ENCODE measurements at places on chromosomes 5 and 9. TPM values are rescaled to one million over a fixed set of nuclear protein-coding genes. Genes with fewer than 3 reads are reported as not detected.
A peak's percentile ranks its signal among the peaks of the same experiment; 100 is the strongest.

- no peaks in the 10 kb centered on the region for H3K27me3 ChIP-seq
- H3K4me3 ChIP-seq = no peak overlapping the region
- no peaks in the 10 kb centered on the region for H3K36me3 ChIP-seq
- H3K27ac ChIP-seq = no peak overlapping the region
- DNase-seq = no peak
These were observed 390.4 kb upstream of the IZUMO3 start for GRCh38 chr9:24936117-24936516.

- H3K27me3 ChIP-seq = no peaks in the 10 kb centered on the region
- H3K36me3 ChIP-seq = no peaks in the 10 kb centered on the region
- no peak overlapping the region for H3K4me3 ChIP-seq
- peaks cover 14% of the 10 kb centered on the region for H3K4me1 ChIP-seq
- DNase-seq = peak; percentile 46
These were observed 111.0 kb upstream of the RETREG1 start for GRCh38 chr5:16727755-16728325.

ITGA2 gene
- 44.4 TPM for total RNA-seq

DNA sequence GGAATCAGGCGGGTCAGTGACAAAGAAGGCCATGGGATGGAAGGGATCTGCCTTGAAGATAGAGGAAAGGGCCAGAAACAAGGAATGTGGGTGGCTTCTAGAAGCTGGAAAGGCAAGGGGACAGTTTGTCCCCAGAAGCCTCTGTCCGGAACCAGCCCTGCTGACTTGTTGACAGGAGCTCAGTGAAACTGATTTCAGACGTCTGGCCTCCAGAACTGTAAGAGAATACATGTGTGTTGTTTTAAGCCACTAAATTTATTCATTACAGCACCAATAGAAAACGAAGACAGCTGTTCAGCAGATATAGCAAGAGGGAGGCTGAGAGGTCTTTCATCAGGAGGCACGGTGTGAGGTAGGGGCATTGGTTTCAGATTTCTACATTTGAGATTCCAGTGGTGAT is 422.5 kb downstream of the KDM4C start:
- no peaks in the 10 kb centered on the region for H3K27me3 ChIP-seq
- no peaks in the 10 kb centered on the region for H3K4me1 ChIP-seq
- no peak for DNase-seq
- H3K36me3 ChIP-seq = no peaks in the 10 kb centered on the region
- H3K27ac ChIP-seq = no peak overlapping the region

- no peak overlapping the region for H3K27ac ChIP-seq
- no peak for DNase-seq
- no peak overlapping the region for H3K4me3 ChIP-seq
- H3K27me3 ChIP-seq = no peaks in the 10 kb centered on the region
- H3K36me3 ChIP-seq = no peaks in the 10 kb centered on the region
- no peaks in the 10 kb centered on the region for H3K4me1 ChIP-seq
These were observed 578.4 kb downstream of the SLCO4C1 start for GRCh38 chr5:101717721-101718120.

- H3K36me3 ChIP-seq = no peaks in the 10 kb centered on the region
- no peaks in the 10 kb centered on the region for H3K27me3 ChIP-seq
- H3K27ac ChIP-seq = peak overlapping the region; percentile 82
- no peak overlapping the region for H3K4me3 ChIP-seq
- DNase-seq = no peak
- peaks cover 7% of the 10 kb centered on the region for H3K4me1 ChIP-seq
These were observed 52.8 kb upstream of the TAF11L2 start for GRCh38 chr5:17445185-17445584.

DNA sequence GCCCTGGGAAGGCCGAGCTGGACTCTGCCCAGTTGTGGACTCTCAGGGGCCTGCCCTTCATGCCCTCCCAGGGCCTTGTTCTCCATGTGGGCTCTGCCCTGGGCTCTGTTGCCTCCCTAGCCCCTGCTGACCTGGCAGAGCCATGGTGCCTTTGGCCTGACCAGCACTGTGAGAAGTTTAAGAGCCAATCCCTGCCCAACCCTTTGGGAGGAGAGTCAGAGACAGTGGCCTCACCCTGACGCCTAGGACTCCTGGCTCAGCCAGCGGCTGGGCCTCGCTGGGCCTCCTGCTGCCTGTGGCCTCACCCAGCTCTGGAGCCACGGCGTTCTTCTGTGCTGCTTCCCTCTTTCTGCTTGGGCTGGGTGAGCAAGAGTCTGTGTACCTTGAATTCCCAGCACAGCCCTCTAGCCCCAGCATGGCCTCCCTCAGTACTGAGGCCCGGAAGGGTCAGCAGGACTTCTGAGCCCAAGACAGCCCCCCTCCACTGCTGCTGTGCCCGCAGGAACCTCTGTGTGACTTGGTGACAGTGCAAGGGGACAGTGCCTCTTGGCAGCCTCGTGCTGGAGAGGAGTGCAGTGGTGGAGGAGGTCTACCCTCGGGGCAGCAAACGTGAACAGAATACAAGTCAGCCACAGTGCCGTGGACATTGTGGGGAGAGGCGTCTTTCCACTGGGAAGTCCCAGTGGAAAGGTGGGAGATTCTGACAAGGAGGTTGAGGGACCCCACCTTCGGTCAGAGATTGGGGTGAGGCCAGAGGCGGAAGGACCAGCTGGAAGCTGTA is 97.4 kb downstream of the CACNA1B start:
- no peak overlapping the region for H3K4me3 ChIP-seq
- no peaks in the 10 kb centered on the region for H3K27me3 ChIP-seq
- no peak overlapping the region for H3K27ac ChIP-seq
- H3K4me1 ChIP-seq = no peaks in the 10 kb centered on the region
- no peak for DNase-seq
- no peaks in the 10 kb centered on the region for H3K36me3 ChIP-seq

GCNT4 gene
- 1.7 TPM for total RNA-seq

DNA sequence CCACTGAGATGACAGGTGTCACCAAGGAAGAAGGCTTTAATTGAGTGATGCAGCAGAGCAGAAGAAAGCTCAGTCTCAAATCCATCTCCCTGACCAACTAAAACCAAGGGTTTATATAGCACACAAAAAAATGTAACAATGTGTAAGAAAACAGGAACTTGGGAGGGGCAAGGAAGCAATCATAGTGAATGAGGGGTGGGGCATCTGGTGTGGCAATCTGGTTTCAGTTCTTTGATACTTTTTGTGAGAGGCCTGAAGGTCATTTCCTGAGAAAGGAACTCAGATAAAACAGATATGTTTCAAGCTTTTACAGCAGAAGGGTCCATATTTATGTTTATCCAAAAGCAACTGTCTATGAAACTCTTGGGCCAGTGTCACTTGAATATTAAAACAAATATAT is 19.7 kb downstream of the CD180 start:
- H3K27me3 ChIP-seq = no peaks in the 10 kb centered on the region
- no peak overlapping the region for H3K4me3 ChIP-seq
- H3K4me1 ChIP-seq = peaks cover 16% of the 10 kb centered on the region

- H3K4me1 ChIP-seq = no peaks in the 10 kb centered on the region
- H3K36me3 ChIP-seq = no peaks in the 10 kb centered on the region
- no peak for DNase-seq
- no peak overlapping the region for H3K4me3 ChIP-seq
- H3K27ac ChIP-seq = no peak overlapping the region
These were observed 356.5 kb downstream of the CDH9 start for GRCh38 chr5:26681861-26682260.

GRCh38 chr5:179613460-179614071 is 9.9 kb downstream of the HNRNPH1 start:
- H3K4me3 ChIP-seq = no peak overlapping the region
- H3K4me1 ChIP-seq = peaks cover 55% of the 10 kb centered on the region
- DNase-seq = no peak
- H3K36me3 ChIP-seq = no peaks in the 10 kb centered on the region
- H3K27ac ChIP-seq = no peak overlapping the region

GRCh38 chr9:2992427-2992826 is 148.5 kb upstream of the PUM3 start:
- no peaks in the 10 kb centered on the region for H3K36me3 ChIP-seq
- H3K4me1 ChIP-seq = no peaks in the 10 kb centered on the region
- DNase-seq = no peak
- H3K27ac ChIP-seq = no peak overlapping the region

ENTREP1 gene
- total RNA-seq = 16.8 TPM

BRINP1 gene
- total RNA-seq = 0.70 TPM

- H3K36me3 ChIP-seq = no peaks in the 10 kb centered on the region
- H3K27me3 ChIP-seq = peaks cover 28% of the 10 kb centered on the region
- peak within 1 kb of the TSS; percentile 94 for H3K27ac ChIP-seq
- peak; percentile 87 for DNase-seq
- peak within 1 kb of the TSS; percentile 90 for H3K4me3 ChIP-seq
These were observed at the start of gene CDKN2B-AS1 for GRCh38 chr9:21994556-21995005. Gene CDKN2B-AS1 (plus strand): TSS chr9:21994791.

DNA sequence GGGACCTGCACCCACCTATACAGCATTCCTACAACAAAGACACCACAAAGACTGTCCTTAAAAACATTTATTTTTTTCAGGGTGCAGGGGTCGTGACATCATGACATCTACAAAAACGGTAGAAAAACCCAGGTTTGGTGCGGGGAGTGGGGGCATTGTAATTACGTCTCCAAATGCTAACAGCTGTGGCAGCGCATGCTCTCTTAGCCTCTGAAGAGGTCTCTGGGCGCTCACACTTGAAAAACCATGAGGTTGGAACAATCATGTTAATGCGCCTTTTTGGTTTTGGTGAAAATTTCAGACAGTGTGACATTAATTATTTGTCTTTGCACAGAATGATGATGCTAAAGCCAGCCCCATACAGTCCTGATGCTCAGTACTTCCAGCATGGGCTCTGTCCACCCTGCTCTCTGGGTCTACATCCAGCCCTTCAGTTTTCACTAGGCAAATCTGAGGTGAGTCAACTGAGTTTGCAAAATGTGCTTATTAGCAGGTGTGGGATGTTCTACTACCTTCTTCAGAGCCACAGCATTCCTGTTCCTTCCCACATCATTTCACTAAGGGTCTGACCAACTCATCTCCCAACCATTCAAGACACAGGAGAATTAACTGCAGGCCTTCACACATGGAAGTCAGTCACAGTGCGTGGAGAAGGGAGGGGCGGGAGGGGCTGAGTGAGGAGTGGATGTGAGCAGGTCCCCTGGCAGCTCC is 14.1 kb downstream of the ALDH1B1 start:
- H3K4me1 ChIP-seq = no peaks in the 10 kb centered on the region
- no peaks in the 10 kb centered on the region for H3K36me3 ChIP-seq
- peaks cover 37% of the 10 kb centered on the region for H3K27me3 ChIP-seq
- no peak overlapping the region for H3K27ac ChIP-seq

INSL6 gene
- not detected for total RNA-seq

- no peak overlapping the region for H3K27ac ChIP-seq
- no peaks in the 10 kb centered on the region for H3K27me3 ChIP-seq
- no peaks in the 10 kb centered on the region for H3K4me1 ChIP-seq
- DNase-seq = no peak
- no peaks in the 10 kb centered on the region for H3K36me3 ChIP-seq
These were observed 4.8 kb upstream of the PRKACG start for GRCh38 chr9:69018737-69019136.

GBGT1 gene
- 45.1 TPM for total RNA-seq
